Stimulated activated CD8-positive, alpha-beta memory T cell treated with anti-CD3 and anti-CD28 coated beads, Interleukin-12 subunit alpha, Interleukin-12 subunit beta, amount 100 ng/mL, for 1 hour (primary cell): ENCODE measurements at places on chromosomes 1 and 21.
A peak's percentile ranks its signal among the peaks of the same experiment; 100 is the strongest.

DNA sequence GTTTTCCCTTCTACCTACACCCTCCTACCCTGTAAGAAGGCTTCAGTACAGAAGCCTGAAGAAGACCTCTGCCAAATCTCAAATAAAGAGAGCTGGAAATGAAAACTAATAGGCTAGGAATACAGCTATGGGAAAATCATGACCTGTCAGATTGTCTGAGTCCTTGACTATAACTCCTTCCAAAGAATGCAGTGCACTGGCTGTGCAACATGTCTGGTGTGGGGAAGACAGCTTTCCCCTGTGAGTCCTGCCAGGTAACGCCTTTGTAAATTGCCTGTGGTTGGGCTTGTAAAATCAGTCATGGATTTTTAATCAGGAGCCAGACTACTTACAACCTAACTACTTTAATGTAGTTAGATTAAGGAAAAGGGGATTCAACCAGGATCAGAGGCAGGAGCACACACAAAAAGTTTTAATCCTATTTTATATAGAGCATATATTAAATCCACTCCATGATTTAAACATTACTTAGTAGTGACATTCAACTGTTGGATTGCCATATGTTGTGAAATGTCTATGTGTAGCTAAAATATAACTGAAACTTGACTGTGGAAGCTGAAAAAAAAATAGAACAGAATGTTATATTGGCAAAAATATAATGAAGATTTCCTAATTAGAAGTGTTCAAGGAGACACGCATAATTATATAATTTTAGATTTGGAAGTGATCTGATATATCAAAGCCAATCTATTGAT, 1667.8 kb downstream of the KCNT2 start:
- no peak for DNase-seq

- no peak for DNase-seq
Observed at GRCh38 chr1:161185732-161186311, 8.5 kb upstream of the B4GALT3 start.

DNA sequence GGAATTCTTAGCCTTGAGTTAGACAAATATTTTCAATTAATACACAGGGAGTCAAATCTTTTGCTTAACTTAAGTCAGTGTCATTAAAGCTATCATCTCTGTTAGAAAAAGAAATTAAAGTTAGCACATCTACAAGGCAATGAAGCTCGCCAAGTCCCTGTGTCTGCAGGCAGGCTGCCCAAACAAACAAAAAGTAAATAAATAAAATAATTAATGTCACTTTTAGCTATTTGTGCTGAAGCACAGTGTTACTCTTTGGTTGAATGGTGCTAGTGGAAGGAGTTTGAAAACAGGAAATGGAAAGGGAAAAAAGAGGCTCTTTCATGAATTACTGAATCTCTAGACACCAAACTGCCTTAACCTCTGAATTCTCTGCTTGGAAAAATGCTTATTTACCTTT, 37.1 kb upstream of the COL11A1 start:
- DNase-seq, result no peak

DNA sequence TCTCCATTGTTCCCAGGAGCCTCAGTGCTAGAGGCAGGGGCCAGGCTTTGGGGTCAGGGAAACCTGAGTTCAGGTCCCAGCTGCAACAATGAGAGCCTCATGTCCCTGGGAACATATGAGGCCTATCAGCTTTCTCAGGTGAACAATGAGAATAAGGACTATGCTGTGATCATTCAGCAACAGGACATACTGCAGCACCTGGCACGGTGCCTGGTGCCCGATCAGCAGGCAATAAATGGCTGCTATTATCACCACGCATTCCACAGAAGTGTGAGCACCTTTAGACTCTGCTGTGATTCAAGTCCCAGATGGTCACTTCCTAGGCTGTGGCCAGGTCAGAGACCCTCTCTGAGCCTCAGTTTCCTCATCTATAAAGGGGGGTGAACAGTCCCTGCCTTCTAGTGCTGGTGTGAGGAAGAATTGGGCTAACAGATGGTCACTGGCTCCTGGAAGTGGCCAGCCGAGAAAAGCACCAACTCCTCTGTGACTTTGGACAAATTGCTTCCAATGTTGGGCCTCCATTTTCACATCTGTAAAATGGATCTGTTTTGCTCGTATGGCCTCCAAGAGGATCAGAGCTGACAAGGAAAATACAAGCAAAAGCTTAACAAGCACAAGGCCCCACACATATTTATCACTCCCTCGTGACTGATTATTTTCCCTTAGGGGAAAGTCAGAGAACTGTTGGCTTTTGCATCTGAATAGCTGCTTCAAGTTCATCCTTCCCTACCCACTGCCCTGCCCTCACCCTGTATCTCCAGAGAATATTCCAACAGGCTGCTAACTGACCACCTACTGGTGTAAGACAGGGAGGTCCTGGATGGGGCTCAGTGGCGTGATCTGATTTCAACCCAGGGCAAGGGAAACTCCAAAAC, 1.1 kb downstream of the SLC5A9 start:
- no peak for DNase-seq

DNA sequence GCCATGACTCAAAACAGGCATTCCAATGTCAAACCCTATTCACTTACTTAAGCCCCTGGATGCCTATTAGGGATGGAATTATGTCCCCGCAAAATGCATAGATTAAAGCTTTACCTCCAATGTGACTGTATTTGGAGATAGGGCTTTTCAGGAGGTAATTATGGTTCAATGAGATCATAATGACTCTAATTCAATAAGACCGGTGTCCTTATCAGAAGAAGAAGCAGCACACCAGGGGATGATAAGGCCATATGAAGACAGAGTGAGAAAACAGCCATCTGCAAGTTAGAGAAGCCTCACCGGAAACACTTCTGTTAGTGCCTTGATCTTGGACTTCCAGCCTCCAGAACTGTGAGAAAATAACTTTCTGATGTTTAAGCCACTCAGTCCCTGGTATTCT, 1131.8 kb upstream of the TMPRSS15 start:
- no peak for DNase-seq

DNA sequence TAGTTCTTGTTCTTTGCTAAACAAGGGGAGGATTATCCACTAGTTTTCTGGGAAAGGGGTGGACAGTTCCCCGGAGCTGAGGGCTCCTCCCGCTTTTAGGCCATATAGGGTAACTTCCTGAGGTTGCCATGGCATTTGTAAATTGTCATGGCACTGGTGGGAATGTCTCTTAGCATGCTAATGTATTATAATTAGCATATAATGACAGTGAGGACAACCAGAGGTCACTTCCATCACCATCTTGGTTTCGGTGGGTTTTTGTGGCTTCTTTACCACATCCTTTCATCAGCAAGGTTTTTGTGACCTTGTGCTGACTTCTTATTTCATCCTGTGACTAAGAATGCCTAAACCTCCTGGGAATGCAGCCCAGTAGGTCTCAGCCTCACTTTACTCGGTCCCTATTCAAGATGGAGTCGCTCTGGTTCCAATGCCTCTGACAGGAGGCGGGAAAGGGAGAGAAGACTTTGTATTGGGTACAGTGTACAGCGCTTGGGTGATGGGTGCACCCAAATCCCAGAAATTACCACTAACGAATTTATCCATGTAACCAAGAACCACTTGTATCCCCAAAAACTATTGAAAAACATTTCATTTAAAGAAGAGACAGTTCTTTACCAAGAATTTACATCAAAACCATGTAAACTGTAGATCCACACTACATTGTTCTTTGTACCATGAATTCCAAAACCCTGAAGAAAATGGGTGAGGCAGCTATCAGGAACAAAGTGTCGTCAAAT, 8.7 kb upstream of the SLC2A5 start:
- DNase-seq, result no peak

GRCh38 chr1:14599800-14600199, 1.3 kb downstream of the KAZN start:
- DNase-seq, result no peak

DNA sequence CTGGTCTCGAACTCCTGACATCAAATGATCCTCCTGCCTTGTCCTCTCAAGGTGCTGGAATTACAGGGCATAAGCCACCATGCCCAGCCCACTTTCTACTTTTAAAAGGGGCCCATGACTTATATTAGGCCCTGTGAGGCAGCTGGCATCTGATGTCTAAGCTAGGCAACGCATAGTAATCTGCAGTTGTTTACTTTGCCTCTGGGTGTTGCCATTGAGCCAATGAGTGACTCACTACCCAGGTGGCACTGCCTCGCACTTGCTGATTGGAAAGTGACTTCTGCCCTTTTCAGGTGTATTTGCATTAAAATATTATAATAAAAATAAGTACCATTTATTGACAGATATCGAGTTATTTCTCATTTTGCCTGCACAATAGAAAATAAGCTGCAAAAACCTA, 84.9 kb downstream of the KIF14 start:
- DNase-seq, result no peak

GRCh38 chr1:230145505-230145899, 78.5 kb downstream of the GALNT2 start:
- DNase-seq, result no peak

DNA sequence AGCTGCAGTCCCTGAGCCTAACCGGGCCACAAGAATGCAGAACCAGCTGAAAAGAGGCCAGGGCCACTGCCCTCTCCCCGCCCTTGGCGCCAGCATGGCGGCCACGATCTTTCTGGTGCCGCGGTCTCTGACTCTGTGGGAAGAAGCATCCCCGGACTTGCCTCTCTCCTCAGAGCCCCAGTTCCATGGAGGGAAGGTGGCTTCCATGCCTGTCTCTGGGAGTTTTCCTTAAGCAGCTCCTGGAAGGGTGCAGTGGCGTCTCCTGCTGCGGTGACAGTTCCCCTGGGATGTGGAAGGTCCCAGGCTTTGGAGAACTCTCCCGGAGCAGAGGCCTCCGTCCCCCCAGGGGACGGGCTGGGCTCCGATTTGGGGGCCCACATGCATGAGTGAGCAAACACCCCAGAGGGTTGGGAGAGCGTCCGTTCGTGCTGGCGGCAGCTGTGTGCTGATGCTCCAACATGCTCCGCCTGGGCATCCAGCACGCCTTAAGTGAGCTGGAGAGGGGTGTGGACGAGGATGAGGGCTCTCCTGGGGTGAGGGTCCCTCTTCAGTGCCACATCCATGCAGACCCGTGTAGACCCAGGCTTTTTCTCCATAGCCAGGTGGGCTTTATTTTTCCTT, 109.8 kb upstream of the COL6A1 start:
- DNase-seq, result no peak

- DNase-seq, result no peak
Observed at GRCh38 chr1:183685112-183685713, 32.1 kb upstream of the APOBEC4 start.

- peak; percentile 85 for DNase-seq
Observed at GRCh38 chr1:155206891-155207805, 549 bp downstream of the THBS3 start.

DNA sequence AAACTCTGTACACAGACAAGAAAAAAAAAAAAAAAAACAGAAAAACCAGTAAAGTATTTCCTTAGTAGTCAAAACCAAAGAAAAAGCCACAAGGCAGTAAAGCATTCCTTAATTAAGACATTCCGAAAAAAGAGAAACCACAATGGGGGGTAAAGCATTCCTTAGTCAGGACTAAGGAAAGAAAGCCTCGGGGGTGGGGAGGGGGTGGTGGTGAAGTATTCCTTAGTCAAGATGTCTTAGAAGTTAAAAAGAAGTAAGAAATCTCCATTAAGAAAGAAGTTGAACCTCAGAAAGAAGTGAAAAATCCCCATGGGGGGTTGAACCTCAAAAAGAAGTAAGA, 28.2 kb upstream of the FMO1 start:
- no peak for DNase-seq

- peak; percentile 17 for DNase-seq
Observed at GRCh38 chr1:64744492-64745180, at the start of gene RAVER2. Gene RAVER2, plus strand, starts transcription at chr1:64745075. Its CDS starts 98 bp downstream, at chr1:64745173.

DNA sequence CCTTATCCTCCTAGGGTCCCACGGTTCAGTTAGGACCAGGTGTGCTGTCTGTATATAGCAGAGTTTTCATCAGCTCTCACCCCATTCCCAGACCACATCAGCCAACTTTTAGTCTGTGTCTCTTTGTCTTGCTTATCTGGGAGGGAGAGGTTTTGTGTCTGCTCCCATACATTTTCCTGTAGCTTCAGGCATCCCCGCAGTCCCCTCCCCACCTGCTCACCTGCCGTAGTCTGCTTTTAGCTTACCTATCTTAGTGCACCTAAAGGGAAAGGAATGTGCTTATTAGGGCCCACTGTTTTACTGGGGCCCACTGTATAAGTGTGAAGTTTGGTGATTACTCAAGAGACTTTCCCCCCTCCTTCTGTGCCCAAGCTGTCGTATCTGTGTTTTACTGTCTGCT, 225.1 kb downstream of the PLA2G4A start:
- no peak for DNase-seq

GRCh38 chr1:67836769-67837168, 3.5 kb upstream of the GNG12 start:
- DNase-seq, result no peak

DNA sequence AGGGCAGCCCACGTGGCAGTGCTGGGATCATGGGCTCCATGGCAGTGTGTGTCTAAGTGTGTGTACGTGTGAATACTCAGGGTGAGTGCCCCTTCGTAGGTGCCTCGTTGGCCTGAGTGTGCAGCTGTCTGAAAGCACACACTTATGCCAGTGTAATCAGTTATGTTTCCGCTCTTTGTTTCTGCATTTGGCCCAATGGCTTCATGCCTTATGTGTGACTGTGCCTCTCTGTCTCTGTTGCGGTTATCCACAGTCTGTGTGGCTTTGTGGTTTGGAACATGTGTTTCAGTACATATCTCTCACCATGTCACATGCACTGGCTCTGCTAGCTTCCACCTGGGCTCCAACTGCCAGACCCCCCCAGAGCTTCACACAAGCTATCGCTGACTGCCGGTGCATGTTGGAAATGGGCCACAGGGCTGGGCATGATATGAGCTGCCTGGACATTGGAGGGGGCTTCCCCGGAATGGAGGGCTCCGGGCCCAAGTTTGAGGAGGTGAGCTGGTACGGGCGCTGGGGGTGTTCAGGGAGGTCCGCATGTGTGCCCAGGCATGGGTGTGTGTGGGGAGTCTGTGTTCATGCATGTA, 70.3 kb upstream of the TINAGL1 start:
- no peak for DNase-seq

- no peak for DNase-seq
Observed at GRCh38 chr1:28249866-28250295, 9.4 kb upstream of the SESN2 start.

GRCh38 chr1:87575528-87575927, 246.8 kb downstream of the LMO4 start:
- no peak for DNase-seq

GRCh38 chr1:58823481-58824010, 39.7 kb upstream of the JUN start:
- DNase-seq, result no peak

GRCh38 chr1:15426492-15427279, 11.6 kb upstream of the CTRC start:
- DNase-seq, result no peak
